IMR-90 (cell line): ENCODE measurements at places on chromosomes 2 and 18.

- peak; percentile 59 for DNase-seq
- H3K27ac ChIP-seq: no peak overlapping the region
- no peaks in the 10 kb centered on the region for H3K27me3 ChIP-seq
- peaks cover 11% of the 10 kb centered on the region for H3K36me3 ChIP-seq
- H3K4me1 ChIP-seq: peaks cover 12% of the 10 kb centered on the region
Observed at GRCh38 chr2:54522624-54523281, 66.6 kb downstream of the SPTBN1 start.

GRCh38 chr2:168015274-168015953 is 232.0 kb downstream of the STK39 start:
- H3K4me3 ChIP-seq: no peak overlapping the region
- no peak overlapping the region for H3K27ac ChIP-seq
- no peak for DNase-seq
- 0 out of 2 replicates have a peak, but pooled peaks cover 4% of the 10 kb centered on the region for H3K4me1 ChIP-seq
- no peaks in the 10 kb centered on the region for H3K27me3 ChIP-seq

DNA sequence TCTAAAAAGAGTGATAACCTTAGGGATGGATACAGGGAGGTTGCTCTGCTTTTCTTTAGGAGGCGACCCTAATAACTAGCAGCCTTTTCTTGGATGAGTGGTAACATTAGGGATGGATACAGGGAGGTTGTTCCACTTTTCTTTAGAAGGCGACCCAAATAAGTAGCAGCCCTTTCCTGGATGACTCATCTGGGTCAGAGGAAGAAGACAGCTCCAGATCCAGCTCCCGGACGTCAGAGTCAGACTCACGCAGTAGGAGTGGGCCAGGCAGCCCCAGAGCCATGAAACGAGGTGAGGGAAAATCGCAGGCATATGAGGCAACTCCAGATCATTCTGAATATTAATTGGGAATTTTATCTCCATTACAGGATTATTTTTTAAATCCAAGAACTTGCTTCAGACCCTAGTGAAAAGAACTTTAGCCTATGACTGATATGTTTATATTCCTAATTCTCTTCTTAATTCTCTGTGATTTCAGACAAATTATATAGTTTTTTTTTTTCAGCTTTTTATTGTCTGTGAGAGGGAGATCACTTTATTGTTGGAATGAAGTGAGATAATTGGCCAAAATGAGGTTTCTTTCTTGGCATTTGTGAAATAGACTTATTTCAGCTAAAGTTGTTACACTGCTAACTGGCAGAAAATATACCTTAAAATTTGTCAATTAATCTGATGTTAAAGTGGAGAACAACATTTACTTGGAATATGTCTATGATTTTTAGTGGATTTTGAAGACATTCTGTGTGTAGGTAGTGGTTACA is 31.2 kb upstream of the C1GALT1C1L start:
- H3K4me1 ChIP-seq: peaks cover 5% of the 10 kb centered on the region; the same call in 1 of the 2 replicates
- H3K36me3 ChIP-seq: peaks cover 2% of the 10 kb centered on the region; the same call in 1 of the 2 replicates
- H3K4me3 ChIP-seq: no peak overlapping the region
- H3K27ac ChIP-seq: no peak overlapping the region
- H3K27me3 ChIP-seq: no peaks in the 10 kb centered on the region

GRCh38 chr2:178066324-178066723 is 6.3 kb downstream of the PDE11A start:
- H3K36me3 ChIP-seq: no peaks in the 10 kb centered on the region
- H3K4me1 ChIP-seq: no peaks in the 10 kb centered on the region
- no peak overlapping the region for H3K27ac ChIP-seq
- no peak overlapping the region for H3K4me3 ChIP-seq
- no peak for DNase-seq

DNA sequence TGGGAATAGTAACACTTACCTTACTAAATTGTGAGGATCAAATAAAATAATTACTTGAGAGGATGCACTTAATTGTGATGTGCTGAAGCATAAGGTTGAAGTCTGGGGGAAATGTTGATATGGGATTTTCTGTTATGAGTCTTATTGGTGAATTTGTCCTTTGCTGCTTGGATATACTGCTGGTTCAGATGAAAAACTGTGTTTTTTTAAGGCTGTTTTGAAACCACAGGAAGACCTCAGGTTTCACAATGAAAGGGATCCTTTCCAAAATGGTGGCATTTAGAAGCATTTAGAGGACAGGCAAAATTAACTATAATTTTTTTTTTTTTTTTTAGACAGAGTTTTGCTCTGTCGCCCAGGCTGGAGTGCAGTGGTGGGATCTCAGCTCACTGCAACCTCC is 34.9 kb downstream of the SPATS2L start:
- H3K36me3 ChIP-seq: peaks cover 4% of the 10 kb centered on the region; the same call in 1 of the 2 replicates
- H3K27ac ChIP-seq: no peak overlapping the region
- H3K4me3 ChIP-seq: no peak overlapping the region
- no peaks in the 10 kb centered on the region for H3K27me3 ChIP-seq
- H3K4me1 ChIP-seq: peaks cover 12% of the 10 kb centered on the region
- no peak for DNase-seq

DNA sequence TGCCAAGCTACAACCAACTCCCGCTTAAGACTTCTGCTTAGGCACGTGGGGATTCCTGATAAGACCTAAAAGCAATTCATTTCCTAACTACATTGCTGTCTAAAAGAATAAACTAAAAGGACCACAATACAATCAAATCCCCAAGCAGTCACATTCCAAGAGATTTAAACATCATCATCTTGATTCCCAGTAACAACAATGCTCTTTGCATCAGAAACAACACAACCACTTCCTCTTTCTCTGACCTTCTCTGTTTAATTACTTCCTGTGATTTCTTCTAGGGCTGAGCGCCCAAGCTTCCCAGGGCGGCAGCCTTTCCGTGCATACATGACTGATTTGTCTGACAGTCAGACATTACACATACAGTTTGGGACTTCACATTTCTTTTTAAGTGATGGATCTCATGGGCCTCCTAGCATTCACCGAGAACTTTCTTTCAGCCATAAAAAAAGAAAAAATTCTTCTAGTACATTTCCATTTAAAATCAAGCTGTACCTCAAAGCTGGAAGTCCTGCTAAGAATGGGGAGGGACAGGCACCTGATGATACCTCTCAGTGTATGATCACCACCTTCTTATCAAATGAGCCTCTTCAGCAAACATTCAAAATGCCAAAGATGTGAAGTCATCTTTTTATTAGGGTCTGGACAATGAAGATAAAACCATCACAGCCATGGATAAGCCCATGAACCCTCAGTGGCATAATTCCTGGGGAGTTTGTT is 11.5 kb downstream of the SPRED2 start:
- H3K4me1 ChIP-seq: peaks cover 5% of the 10 kb centered on the region
- H3K27me3 ChIP-seq: no peaks in the 10 kb centered on the region
- no peak overlapping the region for H3K4me3 ChIP-seq
- H3K36me3 ChIP-seq: no peaks in the 10 kb centered on the region

GRCh38 chr2:64626963-64627760 is 26.6 kb downstream of the SERTAD2 start:
- DNase-seq: no peak
- H3K36me3 ChIP-seq: peaks cover 6% of the 10 kb centered on the region
- H3K4me1 ChIP-seq: no peaks in the 10 kb centered on the region; the same call in 1 of the 2 replicates
- H3K27me3 ChIP-seq: peaks cover 31% of the 10 kb centered on the region

GRCh38 chr2:101766337-101766736 is 68.8 kb downstream of the MAP4K4 start:
- no peak overlapping the region for H3K4me3 ChIP-seq
- no peaks in the 10 kb centered on the region for H3K36me3 ChIP-seq
- H3K27me3 ChIP-seq: no peaks in the 10 kb centered on the region
- DNase-seq: no peak

- DNase-seq: no peak
- H3K27ac ChIP-seq: no peak overlapping the region
- peaks cover 27% of the 10 kb centered on the region; the same call in 1 of the 2 replicates for H3K36me3 ChIP-seq
Observed at GRCh38 chr2:128263902-128264331, 54.8 kb downstream of the HS6ST1 start.
